ENCODE measurements at places on chromosomes 7 and 10.
A peak's percentile ranks its signal among the peaks of the same experiment; 100 is the strongest.

DNA sequence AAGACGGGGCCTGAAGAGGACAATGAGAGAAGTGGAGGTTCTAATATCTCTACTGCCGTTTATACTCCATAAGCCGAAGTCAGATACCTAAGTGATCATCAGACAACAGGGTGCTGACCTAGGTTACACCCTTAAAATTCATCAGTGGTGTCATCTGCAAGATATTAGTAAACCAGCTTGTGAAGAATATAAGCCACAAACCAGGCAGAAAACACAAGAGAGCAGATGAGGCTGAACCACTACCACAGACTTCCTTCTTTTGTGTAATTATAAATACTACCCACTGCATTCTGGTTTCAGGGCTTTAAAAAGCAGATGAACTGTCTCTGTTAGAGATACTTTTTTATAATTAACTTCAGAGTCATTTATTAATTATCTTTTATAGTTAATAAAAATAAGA lies 69.0 kb upstream of the LRRC17 start:
- no peak for DNase-seq

GRCh38 chr10:95256268-95256667 lies 34.5 kb downstream of the PDLIM1 start:
- DNase-seq = no peak

DNA sequence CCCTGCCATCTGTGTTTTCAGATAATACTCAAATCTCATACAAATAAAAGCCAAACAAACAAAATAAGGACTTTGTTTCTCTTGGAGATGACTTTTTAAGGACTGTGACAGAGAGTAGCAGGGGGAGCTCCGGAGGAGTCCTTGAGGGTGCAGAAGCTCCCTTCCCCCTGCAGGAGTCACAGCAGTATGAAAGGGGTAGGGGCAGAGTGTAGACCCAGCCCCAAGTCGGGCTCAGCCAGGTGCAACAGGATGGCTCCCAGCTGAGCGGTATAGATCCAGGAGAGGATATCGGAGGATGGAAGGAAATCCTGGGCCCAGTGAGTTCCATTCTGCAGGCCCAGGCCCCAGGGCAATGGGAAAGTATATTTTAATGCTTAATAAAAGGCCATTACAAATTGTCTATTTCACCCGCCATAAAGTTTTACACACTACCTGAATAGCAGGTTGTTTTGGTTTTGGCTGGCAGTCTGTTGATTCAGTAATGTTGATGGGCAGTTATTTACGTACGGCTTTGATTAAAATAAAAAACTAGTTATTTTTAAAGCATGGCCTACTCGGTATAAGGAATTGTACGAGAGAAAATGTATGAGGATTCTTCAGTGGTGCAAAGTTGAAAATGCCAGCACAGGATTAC lies 206.0 kb downstream of the CELF2 start:
- no peak for DNase-seq

- DNase-seq = no peak
Measured at GRCh38 chr10:50540826-50541122, 83.0 kb downstream of the SGMS1 start.

- DNase-seq = no peak
Measured at GRCh38 chr7:80838643-80839042, 80.2 kb downstream of the SEMA3C start.

- no peak for DNase-seq
Measured at GRCh38 chr10:97733256-97733655, 3.7 kb upstream of the ZFYVE27 start.

- no peak for DNase-seq
Measured at GRCh38 chr10:110746969-110747608, 103.0 kb downstream of the RBM20 start.

GRCh38 chr7:155355745-155356144 lies 58.1 kb downstream of the INSIG1 start:
- DNase-seq = no peak

DNA sequence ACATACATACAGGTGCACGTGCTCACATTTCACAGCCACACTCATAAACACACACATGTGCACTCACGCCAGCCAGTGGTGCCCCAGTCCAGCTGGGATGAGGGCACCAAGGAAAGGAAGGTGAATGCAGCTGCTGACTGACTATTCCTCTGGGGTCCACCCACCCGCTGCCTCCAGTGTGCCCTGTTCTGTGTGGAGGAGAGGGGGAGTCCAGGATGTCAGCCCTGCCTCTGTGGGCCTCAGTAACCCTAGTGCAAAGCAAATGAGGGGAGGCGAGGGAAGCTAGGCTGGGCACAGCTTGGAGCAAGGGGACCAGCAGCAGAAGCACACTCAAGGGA lies 57.6 kb downstream of the YKT6 start:
- DNase-seq = no peak

- DNase-seq = no peak
Measured at GRCh38 chr10:48358162-48358561, 51.7 kb downstream of the MAPK8 start.

GRCh38 chr7:100509231-100509630 lies 25.5 kb downstream of the NYAP1 start:
- no peak for DNase-seq

DNA sequence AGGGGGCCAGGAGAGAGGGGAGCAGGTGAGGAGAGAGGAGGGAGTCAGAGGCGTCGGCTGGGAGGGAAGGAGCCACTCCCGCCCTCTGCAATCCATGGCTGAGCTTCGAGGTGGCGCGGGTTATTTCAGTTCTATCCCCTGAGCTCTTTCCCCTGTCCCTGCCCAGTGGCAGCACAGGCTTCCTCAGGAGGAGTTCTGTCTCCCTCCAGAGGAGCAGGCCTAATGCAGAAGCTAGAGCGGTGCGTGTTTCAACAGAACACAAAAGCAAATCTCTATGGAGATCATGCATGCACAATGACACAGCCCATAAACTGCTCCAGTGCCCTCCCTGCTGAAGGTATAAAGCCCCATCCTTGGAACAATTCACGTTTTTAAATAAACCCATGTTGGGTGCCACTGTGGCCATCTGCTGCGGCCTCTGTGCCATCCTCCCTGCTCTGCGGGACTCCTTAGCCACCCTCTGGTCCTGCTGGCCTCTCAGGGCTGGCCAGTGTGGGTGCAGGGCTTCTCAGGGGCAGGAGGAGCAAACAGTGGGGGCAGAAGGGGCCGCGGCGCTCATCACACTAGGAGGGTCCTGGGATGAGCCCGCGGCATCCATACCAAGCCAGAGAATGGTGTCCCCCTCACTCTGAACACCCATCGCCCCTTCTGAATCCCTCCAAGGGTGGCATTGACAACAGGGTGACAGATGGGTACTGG lies 192.6 kb upstream of the LYZL2 start:
- DNase-seq = no peak

GRCh38 chr10:3135006-3135405 lies 37.6 kb downstream of the PITRM1 start:
- DNase-seq = no peak

DNA sequence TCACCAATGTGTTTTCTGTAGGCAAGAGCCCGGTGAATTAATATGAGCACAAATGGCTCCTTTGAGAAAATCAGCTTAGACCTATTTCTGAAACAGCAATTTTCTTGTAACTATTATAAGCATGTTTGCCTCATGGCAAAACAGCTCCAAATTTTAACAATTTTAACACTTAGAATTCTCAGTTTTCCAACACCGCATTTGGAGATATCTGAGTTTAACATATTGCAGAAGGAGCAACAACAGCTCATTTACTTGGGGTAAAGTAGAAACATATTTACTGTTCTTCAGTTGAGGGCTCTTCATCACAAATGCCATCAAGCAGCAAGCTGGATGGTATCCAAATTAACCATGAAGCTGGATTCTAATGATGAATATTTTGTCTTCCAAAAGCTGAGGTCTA lies 134.0 kb upstream of the SLC26A5 start:
- DNase-seq = no peak

DNA sequence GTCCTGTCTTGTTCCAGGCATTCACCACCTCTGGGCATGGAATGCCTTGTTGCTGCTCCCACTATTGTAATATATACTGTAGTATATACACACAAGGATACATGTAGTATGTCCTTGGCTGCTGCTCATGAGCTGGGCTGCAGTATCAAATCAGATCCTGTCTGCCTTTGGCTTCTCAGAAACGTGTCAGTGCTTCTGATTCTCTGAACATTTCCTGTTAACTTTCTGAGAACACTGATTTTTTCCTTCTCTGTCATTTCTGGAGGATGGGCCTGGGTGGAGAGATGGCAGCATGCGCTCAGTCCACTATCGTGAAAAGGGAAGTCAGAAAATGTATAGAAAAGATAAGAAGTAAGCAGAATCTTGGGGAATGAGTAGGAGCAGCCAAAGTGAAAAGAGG lies 12.2 kb downstream of the SFTPA2 start:
- no peak for DNase-seq

DNA sequence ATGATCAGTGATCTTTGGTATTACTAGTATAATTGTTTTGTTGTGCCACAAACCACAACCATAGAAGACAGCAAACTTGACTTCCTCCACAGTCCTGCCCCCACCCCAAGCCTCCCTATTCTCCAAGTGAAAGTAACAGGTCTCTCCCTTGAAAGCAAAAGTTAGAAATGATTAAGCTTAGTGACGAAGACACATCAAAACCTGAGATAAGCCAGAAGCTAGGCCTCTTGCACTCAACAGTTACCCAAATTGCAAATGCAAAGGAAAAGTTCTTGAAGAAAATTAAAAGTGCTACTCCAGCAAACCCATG lies 7.5 kb downstream of the SAR1A start:
- no peak for DNase-seq

DNA sequence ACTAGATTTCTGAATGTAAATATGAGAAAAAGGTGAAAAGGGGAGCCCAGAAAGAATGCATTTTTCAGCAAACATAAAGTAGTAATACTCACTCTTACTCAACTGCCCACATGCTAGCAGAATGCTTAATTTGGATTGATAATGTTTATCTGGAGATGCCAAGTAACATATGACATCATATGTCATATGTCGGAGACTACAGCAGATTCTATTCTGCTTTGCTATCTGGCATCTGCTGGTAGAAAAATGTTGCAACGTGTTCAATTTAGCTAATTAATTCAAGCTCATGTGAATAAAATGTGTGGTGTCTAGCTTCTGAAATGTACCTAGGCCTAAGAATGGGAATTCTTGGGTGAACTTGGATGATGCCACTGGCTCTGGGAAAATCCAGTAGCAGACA lies 4.5 kb downstream of the BBIP1 start:
- no peak for DNase-seq

DNA sequence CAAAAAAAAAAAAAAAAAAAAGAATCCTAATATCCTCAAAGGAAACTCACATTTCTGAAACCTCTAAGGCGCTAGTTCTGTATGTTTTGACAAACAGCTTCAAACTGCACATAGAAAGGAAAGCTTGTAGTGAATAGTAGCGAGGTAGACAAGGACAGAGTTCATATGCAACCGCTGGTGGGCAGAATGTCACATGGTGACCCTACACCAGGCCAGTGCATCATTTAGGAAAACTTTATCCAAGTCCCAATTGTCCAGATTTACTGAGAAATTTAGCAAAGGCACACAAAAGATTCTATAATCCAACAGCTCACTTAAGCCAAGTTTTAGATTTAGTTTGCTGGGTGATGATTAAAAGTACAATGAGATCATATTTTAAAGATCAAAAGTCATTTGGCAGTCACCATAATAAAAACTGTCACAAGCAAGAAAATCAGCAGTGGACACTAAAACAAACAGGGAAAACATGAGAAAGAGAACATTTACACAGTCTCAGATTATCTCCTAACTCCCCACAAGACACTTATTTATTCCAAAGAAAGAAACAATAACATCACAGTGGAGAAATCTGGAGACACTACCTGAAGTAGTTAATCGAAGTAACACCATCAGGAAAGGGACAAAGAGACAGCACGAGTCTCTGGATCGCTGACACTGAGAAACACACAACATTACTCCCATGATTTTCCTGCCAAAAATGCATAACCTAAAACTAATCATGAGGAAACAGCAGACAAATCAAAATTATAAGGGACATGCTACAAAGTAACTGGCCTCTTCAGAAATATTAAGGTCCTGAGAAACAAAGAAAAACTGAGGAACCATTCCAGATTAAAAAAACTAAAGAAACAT lies 20.2 kb downstream of the FAM204A start:
- no peak for DNase-seq

DNA sequence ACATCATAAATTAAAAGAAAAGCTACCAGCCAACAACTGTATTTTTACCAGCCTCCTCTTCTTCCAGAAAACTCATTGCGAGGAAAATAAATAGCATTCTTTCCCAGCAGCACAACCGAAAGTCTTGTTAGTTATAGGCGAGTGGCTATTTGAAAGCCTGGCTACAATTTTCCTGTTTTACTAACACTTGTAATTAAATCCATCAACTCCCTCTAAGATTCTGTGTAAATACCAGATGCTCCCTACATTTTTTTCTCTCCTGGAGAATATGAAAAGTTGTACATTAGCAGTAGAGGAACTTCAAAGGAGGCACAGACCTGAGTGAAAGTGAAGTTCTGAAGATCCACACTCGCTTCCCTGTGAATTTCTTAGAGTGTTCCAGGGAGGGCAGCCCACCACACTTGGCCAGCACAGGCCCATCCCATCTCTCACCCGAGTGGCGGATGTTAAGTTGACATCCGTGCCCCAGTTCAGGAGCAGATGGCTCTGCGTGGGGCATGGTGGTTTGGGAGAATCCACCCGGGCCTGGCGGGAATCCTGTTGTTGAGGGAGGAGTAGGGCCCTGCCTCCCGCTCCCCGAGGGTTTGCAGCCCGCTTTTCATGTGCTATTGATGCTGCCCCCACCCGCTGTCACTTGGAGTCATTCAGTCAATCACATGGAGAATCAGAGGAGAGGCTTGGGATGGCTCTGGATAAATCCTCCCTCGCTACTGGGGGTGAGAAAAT lies 451.0 kb upstream of the GALNT17 start:
- no peak for DNase-seq

- DNase-seq = no peak
Measured at GRCh38 chr7:138299066-138299465, 161.0 kb upstream of the TRIM24 start.

- DNase-seq = no peak
Measured at GRCh38 chr7:64888901-64889685, 14.0 kb upstream of the ZNF273 start.

DNA sequence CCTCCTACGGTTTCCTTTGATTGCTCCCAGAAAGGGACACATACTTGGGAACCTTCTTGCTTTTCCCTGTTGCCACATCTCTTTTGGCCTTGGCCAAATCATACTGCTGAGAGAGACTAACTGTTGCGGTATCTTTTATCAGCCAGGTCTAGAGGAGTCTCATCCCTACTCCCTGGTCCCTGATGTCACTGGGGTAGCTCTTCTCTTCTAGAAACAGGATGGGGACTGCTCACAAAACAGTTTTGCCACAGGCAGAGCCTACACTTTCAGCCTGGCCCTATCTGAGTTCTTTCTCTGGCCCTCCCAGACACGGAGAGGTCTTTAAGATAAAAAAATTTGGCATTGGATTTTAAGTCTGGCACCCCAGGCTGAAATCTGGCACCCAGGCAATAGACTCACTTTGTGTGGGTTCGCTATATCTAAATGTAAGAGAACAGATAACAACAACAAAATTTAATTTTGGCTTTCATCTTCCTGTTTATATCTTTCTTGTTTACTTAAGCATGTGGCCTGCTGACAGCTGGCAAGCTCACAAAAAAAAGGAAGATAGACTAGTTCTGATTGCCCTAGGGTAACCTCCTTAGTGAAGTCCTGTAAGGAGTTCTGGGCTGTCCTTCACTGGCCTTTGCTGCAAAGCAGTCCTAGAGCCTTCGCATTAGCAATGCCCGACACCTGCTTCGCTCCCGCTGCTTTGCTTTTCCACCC lies 228.3 kb upstream of the NPVF start:
- no peak for DNase-seq

- DNase-seq = peak; percentile 64
Measured at GRCh38 chr10:6014241-6014761, 37.0 kb upstream of the IL15RA start.

Measured in Calu3 (cell line).